Activated effector memory CD4-positive, alpha-beta T cell treated with Interleukin-2 at 50 U/mL for 16 hours (primary cell): ENCODE measurements at places on chromosomes 3 and 15.

- DNase-seq = no peak
These were observed 14.1 kb downstream of the ARL13B start for GRCh38 chr3:93994056-93994455.

DNA sequence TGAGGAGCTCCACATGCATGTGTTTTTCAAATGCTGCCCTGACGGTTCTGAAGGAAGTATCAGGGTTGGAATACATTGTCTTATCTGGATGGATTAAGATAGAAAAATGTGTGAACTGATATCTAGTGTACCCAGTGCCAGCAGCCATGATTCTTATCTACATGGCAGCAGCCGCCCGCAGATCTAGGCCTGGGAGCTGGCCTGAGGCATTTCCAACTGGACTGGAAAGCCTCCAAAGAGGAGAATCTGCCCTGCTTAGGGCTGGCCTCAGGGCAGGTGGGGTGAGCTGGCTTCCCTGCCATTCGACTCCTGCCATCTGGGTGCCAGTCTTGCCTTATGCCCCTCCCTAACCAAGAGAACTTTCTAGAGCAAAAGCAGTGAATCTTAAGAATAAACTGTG, 125.8 kb downstream of the SSR3 start:
- no peak for DNase-seq

DNA sequence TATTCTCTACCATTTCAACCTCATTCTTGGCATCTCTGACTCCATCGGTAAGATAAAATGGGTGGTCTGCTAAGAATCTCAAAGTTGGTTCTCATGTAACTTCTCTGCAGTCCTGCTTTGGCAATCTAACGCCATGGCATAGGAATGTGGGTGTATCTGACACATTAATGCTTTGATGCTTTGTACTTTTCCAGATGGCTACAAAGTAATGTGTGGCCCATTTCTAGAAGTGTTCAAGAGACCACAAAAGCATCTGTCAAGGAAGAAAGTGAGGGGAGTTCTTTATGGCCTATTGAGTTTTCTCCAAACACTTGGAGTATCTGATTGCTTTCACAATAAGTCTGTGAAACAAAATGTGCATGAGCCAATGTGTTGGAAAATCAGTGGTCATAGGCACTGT, 339.9 kb upstream of the TGFBR2 start:
- DNase-seq = no peak

- no peak for DNase-seq
These were observed 564.6 kb downstream of the MFSD1 start for GRCh38 chr3:159366476-159366875.

GRCh38 chr3:181917027-181917426, 205.3 kb downstream of the SOX2 start:
- DNase-seq = no peak

- DNase-seq = no peak
These were observed 78.2 kb upstream of the SLC6A11 start for GRCh38 chr3:10737785-10738184.

DNA sequence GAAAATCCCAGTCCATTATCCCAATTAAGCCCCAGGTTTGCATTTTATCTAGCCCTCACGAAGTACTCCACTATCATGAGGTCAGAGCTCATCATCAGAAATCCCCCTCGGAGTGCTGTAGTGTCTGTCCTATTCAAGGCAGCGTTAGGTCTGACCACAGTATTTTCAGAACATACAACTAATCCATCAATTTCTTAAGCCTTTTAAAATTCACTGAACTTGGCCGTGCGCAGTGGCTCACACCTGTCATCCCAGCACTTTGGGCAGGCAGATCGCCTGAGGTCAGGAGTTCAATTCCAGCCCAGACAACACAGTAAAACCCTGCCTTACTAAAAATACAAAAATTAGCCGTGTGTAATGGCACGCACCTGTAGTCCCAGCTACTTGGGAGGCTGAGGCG, 11.9 kb downstream of the VGLL4 start:
- DNase-seq = no peak

DNA sequence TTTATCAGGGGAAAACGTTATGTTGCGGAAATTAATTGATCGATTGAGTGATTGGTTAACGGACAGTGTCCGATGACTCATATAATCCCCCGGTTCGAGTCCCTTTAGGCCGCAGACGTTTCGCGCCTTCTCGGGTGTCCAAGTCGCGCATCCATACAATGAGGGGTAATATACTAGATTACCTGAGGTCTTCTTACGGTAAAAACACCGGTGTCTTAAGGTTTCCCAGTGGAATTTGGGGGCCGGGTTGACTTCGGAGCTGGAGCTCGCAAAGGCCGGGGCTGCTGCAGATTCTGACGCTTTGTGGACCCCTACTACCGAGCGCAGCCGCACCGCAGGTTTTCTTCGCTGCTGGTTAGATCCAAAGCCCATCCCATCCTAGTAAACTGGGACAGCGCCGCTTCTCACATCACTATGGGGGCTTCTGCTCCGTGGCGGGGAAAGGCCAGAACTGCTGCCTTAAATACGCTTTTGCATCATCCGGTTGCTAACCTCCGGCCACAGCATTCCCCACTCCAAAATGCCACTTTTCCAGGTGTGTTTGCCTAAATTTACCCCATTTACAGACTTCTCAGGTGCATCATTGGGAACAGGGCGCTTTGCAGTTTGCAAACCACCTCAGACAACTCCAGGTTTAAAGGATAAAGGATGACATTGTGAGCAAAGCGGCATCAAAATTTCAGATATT, 858 bp upstream of the SACM1L start:
- no peak for DNase-seq

DNA sequence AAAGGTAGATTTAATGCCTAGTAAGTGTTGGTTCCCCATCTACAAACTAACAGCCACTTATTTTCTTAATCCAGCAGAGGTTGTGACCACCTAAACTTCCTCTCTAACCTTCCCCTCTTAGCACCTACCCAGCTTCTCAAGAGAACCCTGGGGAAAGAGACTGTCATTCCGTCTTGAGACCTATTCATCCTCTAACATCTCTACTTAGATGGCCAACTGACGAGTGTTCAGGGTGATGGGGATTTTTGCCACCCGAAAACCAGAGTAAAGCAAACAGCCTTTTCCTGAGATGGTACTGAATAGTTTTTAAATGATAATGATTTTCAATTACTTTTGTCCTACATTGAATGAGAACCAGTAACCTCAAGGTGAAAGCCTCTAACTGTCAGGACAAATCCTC, 9.3 kb upstream of the GBE1 start:
- no peak for DNase-seq

DNA sequence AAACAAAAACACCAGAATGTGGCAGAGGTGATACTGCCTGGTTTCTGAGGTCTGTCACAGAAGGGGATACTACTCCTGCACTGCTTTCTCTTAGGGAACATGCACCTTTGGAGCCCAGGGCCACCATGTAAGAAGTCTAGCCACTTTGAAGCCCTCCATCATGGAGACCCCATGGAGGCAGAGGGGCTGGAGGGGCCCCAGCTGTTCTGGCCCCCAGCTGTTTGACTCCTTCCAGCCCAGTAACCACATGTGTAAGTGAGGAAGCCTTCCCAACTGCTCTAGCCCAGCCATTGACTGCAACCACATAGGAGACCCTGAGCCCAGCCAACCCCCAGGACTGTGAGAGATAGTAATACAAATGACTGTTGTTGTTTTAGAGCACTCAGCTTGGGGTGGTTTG, 9.0 kb upstream of the IGDCC4 start:
- no peak for DNase-seq

GRCh38 chr3:141949399-141949798, 73.0 kb downstream of the ATP1B3 start:
- DNase-seq = no peak

DNA sequence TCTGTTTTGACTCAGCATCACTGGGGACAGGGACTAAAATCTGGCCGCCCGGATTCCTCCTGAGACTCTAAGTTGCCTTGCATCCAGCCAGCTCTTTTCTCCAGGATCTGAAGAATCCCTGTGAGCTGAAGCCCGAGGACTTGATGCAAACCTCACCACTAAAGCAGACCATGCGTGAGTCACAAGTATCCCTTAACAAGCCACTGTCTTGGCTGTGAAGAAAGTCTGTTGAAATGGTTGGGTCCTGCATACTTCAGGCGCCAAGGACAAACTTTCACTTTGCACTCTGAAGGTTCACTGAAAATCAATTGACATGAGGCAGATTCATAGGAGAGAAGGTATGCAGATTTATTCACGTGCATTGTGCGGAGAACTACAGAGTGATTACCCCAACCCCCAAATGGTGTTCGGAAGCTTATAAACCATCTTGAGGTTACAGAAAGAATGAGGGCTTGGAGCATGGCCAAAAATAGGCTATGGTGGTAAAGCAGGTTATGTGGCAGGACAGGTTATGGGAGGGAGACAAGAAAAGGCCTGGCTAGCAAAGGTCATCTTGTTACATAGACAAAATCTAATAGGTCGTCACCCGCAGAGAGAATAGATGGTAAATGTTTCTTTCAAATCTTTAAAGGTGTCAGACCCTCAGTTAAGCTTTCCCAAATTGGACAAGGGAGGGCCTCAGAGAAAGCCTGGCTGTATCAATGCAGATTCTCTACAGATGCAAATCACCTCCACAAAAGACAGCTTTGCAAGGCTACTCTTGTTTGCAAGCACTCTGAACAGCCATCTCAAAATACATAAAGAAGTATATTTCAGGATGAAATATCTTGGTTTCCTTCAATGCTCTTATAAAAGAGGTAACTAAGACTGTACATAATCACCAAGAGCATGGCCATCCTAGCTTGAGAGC, 126.3 kb upstream of the PLAAT1 start:
- DNase-seq = no peak

GRCh38 chr3:15314276-15314675, 18.1 kb downstream of the SH3BP5 start:
- DNase-seq = no peak

DNA sequence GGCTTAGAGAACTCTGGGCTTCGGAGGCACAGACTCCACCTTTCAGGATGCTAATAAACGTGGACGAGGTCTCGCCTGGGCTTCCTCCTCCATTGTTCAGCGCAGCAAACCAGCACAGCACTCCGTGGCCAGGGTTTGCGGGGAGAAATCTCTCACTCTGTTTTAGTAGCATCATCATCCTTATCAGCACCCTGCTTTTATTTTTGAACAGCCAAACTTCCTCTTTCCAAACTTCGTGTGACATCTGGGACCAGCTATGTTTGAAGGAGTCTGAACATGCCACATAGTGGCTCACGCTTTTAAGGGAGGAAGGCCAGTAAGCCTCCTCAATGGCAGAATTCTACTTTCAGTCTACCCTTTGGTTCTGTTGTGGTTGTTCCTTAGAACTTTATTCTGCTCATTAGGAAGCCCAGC, 149.0 kb downstream of the PGPEP1L start:
- DNase-seq = no peak

DNA sequence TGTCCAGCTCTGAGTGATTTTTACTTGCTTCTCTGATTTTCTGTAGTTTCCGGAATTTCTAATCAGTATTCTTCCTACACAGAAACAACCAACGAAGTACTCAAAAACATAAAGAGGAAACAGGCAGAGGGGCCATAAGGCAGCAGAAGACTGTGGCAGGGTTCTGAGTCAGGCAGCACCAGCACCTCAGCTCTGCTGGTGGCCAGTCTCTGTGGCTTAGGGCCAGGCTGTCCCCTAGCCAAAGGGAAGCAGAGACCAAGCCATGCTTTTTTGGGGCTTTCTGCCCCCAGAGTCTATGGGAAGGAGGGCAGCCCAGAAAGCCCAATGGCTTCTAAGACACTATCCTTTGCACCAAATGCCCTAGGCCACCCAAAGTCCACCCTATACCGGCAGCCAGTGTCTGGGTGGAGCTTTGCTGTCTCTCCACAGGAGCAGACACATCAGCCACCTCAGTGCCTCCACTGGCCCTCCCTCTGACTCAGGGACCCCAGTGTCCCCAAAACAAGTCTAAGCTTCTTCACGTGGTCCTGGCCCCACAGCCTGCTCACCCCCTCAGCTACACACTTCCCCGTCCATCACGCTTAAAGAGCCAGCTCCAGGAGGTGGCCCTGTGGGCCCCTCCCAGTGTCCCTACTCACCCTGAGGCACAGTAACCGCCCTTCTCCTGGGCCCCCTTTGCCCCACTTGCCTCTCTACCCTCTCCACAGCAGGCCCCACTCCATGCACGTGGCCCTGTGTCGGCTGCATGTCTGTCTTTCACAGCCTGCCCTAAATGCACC, 46.2 kb downstream of the CCDC12 start:
- DNase-seq = no peak

GRCh38 chr3:30618526-30618925, 12.1 kb downstream of the TGFBR2 start:
- DNase-seq = no peak

- no peak for DNase-seq
These were observed 243.4 kb upstream of the TBC1D5 start for GRCh38 chr3:17985658-17986347.

GRCh38 chr3:8882171-8882593, 81.1 kb downstream of the RAD18 start:
- DNase-seq = no peak

- no peak for DNase-seq
These were observed 29.9 kb upstream of the FLNB start for GRCh38 chr3:57978316-57978715.

DNA sequence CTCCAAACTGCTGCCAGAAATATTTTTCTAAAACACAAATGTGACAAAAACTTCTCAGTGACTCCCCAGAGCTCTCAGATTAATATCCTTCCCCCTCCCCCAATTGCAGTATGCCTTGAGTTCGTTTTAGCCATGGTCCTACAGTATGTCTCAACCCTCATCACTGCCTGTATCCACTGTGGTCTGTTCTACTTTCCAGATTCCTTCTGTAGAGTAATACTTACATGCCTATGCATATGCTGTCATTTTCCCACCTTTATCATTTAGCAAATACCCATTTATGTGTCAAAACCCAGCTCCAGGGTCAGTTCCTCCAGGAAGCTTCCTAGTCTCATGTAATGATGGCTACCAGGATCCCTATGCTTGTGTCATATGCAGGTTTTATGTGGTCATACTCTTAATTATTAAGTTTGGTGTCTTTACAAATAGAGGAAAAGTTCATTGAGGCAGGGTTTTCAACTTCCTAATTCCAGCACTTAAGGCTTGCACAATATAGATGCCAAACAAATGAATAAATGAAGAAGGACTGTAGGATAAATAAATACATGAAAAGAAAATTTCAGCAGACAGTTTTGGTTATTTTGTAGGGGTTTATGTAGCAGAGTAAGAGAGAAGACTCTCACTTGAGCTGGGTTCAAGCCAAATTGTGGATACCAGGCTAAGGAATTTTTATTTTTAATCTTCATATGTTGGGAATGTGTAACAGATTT, 170.8 kb downstream of the ALCAM start:
- DNase-seq = no peak

- DNase-seq = no peak
These were observed 22.0 kb downstream of the GPR15 start for GRCh38 chr3:98553753-98554152.

- DNase-seq = no peak
These were observed 25.0 kb upstream of the THBS1 start for GRCh38 chr15:39555885-39556284.

- no peak for DNase-seq
These were observed 21.4 kb upstream of the CCR9 start for GRCh38 chr3:45864760-45865519.

- no peak for DNase-seq
These were observed 347.7 kb upstream of the TGFBR2 start for GRCh38 chr3:30258426-30259392.

DNA sequence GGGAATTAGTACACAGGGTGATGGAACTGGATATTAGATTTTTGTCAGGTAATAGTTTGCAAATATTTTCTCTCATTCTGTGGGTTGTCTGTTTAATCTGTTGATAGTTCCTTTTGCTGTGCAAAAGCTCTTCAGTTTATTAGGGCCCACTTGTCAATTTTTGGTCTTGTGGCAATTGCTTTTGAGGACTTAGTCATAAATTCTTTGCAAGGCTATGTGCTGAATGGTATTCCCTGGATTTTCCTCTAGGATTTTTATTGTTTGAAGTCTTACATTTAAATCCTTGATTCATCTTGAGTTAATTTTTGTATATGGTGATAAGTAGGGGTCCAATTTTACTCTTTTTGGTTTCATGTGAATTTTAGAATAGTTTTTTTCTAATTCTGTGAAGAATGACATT, 111.3 kb downstream of the ARRDC4 start:
- DNase-seq = no peak
